Naive thymus-derived CD8-positive, alpha-beta T cell (primary cell): ENCODE measurements at places on chromosomes 3 and 15.
A peak's percentile ranks its signal among the peaks of the same experiment; 100 is the strongest.

DNA sequence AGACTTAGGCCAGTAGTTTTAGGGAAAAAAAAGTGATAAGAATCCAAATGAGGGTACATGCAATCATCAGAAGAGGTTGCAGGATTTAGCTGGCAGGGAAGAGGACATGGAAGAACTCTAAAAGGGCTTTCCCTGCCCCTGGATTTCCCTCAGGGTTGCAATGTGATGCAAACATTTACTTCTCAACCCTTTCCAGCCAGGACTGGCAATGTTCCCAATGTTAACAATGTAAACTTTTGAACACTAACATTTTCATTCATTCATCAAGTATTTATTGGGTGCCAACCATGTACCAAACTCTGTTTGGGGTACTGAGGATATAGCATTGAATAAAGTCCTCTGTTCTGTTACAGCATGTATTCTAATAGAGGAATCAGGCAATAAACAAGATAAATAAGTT lies 349.4 kb upstream of the LRRC3B start:
- no peaks in the 10 kb centered on the region for H3K4me1 ChIP-seq
- H3K27me3 ChIP-seq, result no peaks in the 10 kb centered on the region
- no peak overlapping the region for H3K4me3 ChIP-seq
- H3K36me3 ChIP-seq, result no peaks in the 10 kb centered on the region

GRCh38 chr3:101379658-101380376 lies 59.4 kb upstream of the IMPG2 start:
- peak overlapping the region; percentile 53 for H3K4me3 ChIP-seq
- no peak for DNase-seq
- peaks cover 8% of the 10 kb centered on the region for H3K36me3 ChIP-seq
- H3K27me3 ChIP-seq, result no peaks in the 10 kb centered on the region
- H3K4me1 ChIP-seq, result peaks cover 20% of the 10 kb centered on the region

DNA sequence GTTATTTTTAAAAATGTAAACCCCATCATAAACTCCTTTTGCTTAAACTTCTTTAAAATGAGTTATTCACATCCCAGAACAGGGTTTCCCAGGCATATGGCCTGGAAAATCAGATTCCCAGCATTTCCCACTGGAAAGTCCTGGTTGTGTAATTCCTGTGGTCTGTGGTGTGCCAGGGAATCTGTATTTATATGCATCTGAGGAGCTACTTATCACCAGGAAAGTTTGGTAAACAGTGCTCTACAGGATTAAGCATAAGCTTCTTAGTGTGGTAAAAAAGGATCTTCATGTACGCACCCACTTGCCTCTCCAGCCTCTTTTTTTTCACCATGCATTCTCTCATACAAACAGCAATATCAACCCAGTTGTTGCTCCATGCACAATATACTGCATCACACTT lies 28.2 kb downstream of the MEIS2 start:
- no peak for DNase-seq
- no peak overlapping the region for H3K4me3 ChIP-seq
- no peak overlapping the region for H3K27ac ChIP-seq
- peaks cover 28% of the 10 kb centered on the region for H3K27me3 ChIP-seq

DNA sequence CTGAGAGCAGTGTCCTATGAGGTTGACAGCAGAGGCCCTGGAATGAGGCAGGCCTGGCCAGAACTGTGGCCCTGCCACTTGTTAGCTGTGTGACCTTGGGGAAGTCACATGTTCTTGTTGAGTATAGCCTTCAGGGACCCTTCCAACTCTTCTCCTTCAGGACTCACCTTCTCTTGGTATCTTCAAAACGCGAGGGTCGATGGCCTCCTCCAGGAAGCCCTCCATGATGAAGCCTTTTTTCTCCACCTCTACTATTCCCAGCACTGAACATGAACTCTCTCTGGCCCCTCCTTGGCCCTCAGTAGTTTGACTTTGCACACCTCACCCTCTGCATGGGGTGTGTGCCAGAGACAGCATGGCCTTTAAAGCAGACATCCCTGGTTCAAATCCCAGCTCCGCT lies 195.1 kb upstream of the LINGO1 start:
- H3K4me3 ChIP-seq, result no peak overlapping the region
- H3K36me3 ChIP-seq, result no peaks in the 10 kb centered on the region
- H3K27me3 ChIP-seq, result peaks cover 3% of the 10 kb centered on the region
- H3K4me1 ChIP-seq, result no peaks in the 10 kb centered on the region
- no peak for DNase-seq
- no peak overlapping the region for H3K27ac ChIP-seq

- peaks cover 47% of the 10 kb centered on the region for H3K36me3 ChIP-seq
- H3K27ac ChIP-seq, result peak overlapping the region; percentile 99
- H3K27me3 ChIP-seq, result no peaks in the 10 kb centered on the region
Measured at GRCh38 chr15:92904722-92905571, 4.8 kb downstream of the CHD2 start.

- no peak for DNase-seq
- H3K27me3 ChIP-seq, result peaks cover 2% of the 10 kb centered on the region
- H3K36me3 ChIP-seq, result no peaks in the 10 kb centered on the region
- no peak overlapping the region for H3K4me3 ChIP-seq
Measured at GRCh38 chr3:64209866-64210621, 15.2 kb downstream of the PRICKLE2 start.

DNA sequence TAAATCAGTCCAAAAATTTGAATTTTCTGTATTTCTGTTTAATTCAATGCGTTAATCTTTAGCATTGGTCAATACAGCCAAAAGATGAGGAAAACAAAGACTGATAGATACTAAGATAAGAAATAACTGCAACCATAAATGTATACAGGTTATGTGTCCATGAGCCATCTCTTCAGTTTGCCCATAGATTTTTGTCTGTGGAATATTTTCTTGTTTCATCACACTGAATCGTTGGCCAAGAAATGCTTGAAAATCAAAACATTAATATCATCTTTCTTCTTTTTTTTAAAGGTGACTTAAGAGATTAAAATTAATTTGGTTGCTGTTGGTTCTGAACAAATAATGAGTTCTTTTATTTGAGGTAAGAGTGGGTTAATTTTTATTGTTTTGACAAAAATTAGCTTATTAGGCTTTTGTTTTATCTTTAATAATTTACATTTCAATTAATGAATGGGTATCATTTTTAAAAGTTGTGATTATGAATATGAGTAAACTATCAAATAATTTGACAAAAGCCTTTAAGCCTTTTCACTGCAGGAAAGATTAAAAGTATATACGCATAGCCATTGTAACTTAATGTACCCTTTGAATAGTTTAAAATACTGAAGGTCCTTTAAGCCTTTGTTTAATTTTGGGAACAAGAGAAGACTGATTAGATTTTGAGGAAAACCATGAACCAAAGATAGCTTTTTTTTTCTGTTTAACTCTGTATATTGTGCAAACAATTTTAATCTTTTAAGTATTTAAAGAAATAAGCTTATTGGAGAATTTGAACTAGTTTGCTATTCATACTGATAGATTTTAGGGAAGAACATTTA lies 14.7 kb upstream of the CHD2 start:
- no peaks in the 10 kb centered on the region for H3K27me3 ChIP-seq
- H3K36me3 ChIP-seq, result peaks cover 43% of the 10 kb centered on the region
- DNase-seq, result peak; percentile 4
- peak overlapping the region; percentile 99 for H3K27ac ChIP-seq
- H3K4me3 ChIP-seq, result peak overlapping the region; percentile 92
- H3K4me1 ChIP-seq, result peaks cover 34% of the 10 kb centered on the region

GRCh38 chr3:68206524-68207117 lies 552.2 kb upstream of the SUCLG2 start:
- no peak for DNase-seq
- H3K27me3 ChIP-seq, result no peaks in the 10 kb centered on the region
- no peak overlapping the region for H3K4me3 ChIP-seq

- H3K4me3 ChIP-seq, result no peak overlapping the region
- H3K27me3 ChIP-seq, result no peaks in the 10 kb centered on the region
- no peak overlapping the region for H3K27ac ChIP-seq
- H3K36me3 ChIP-seq, result no peaks in the 10 kb centered on the region
- no peaks in the 10 kb centered on the region for H3K4me1 ChIP-seq
- DNase-seq, result no peak
Measured at GRCh38 chr3:168981396-168981795, 682.1 kb downstream of the MECOM start.

DNA sequence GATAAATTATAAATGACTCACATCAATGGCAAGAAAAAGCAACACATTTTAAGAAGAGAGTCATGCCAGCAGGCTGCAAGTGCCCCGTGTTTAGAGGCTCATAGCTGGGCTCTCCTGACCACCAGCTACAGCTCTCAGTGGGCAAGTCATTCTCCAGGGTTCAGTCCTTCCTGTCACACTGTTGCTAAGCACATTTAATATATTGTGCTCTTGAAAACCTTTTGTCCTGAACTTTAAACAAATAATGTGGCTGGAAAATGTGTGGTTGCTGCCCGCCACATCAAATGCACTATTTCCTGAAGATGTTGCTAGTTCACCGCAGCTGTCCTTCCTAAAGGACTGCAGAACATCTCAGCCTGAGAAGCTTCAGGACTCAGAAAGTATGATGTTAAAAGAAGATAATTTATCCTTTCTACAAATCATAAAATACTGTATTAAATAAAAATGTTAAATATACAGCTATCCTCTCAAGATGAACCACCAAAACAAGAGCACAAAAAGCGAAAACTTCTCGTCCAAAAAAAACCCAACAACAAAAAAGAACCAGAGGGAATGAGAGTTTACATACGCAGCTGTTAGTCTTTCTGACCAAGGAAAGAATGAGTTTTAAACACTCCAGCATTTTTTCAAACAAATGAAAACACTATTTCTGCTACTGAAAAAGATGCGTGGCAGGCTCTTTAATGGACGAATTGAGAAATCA lies 951 bp downstream of the TARS3 start:
- peak; percentile 36 for DNase-seq
- peaks cover 16% of the 10 kb centered on the region for H3K4me1 ChIP-seq
- H3K27me3 ChIP-seq, result no peaks in the 10 kb centered on the region
- H3K36me3 ChIP-seq, result peaks cover 10% of the 10 kb centered on the region
- peak overlapping the region; percentile 92 for H3K4me3 ChIP-seq
- H3K27ac ChIP-seq, result peak overlapping the region; percentile 92

DNA sequence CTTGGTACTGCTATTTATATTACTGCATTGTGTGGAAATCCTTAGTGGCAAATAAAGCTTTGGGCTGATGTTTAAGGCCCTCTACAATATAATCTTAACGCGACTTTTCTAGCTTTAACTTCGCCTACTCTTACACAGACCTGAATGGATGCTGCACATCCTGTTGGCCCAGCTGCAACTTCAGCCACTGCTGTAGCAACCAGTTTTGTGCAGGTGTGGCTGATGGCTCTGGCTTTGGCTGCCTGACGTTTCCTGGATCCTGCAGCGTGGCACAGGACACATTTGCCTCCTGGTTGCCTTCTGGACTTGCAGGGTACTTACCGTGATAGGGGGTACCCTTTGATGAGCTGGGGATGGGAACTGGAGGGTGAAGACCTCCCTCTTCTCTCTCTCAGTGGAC lies 20.2 kb upstream of the ERICH6 start:
- no peak for DNase-seq
- no peak overlapping the region for H3K27ac ChIP-seq
- peaks cover 3% of the 10 kb centered on the region for H3K36me3 ChIP-seq
- peaks cover 13% of the 10 kb centered on the region for H3K4me1 ChIP-seq

DNA sequence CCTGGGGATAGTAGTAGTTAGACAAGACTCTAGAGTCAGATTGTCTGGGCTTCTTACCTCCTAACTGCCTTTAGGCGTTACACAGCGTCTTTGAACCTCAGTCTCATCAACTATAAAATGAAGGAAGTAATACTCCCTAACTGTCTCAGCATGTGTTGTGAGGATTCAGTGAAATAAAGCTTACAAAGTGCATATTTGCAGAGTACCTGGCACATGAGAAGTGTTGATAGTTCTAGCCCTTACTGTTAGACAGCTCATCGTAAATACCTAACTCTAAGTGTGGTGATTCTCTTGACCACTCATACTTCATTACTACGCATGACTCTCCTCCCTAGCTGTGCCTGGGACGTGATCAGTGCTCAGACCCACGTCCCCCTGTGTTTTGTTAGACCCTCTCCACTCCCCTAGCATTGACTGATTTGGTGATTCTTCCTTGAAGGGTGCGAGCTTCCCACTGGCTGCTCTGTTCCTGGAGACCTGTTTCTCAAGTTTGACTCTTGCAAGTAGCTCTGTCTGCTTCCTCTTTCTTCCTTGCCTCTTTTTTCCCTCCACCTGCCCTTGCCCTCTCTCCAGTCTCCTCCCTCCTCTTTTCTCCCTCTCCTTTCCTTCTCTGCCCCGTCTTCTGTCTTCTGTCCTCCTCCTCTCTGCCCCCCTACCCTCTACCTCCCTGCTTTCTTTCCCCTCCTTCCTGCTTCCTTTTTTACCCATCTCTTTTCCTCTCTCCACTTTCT lies 124.2 kb downstream of the SLC25A26 start:
- H3K27ac ChIP-seq, result peak overlapping the region; percentile 79
- H3K27me3 ChIP-seq, result no peaks in the 10 kb centered on the region
- peaks cover 32% of the 10 kb centered on the region for H3K36me3 ChIP-seq
- H3K4me3 ChIP-seq, result no peak overlapping the region

GRCh38 chr15:84797801-84798200 lies 19.4 kb upstream of the ALPK3 start:
- no peaks in the 10 kb centered on the region for H3K4me1 ChIP-seq
- H3K4me3 ChIP-seq, result no peak overlapping the region
- peaks cover 76% of the 10 kb centered on the region for H3K36me3 ChIP-seq
- DNase-seq, result no peak

DNA sequence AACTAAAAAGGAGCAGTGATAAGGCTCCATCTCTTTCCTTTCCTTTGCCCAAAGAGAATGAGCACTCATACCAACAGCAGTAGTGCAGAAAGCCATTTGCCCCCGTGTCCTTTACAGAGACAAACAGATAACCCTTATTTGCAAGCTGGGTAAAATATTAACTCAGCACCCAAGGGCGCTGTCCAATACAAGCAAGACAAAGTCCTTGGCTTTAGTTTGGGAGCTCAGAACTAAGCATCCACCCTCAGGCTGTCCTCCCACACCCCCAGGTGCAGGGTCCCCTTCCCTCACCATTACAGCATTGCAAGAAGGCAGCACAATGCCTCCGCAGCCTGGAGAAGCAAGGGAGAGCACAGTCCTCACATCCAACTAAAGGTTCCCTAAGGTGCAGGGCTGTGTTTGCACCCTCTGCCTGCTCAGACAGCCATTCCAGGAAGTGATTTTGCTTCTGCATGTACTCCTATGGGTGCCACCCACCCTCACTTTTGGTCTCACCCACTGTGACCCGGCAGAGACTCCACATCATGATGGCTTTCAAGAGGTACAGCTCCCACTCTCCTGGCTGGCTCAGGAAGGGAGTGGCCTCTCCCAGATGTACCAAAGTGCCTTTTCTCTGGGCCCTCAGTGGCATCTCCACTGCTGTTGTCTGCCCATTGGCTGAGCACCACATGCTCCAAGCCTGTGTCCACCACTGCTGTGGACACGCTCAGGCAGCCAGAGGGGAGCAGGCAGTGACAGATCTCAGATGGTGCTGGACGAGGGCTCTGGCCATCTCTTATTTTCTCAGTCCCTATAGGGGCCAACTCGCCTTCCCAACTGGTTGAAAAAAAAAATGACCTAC lies 34.1 kb upstream of the HES1 start:
- H3K36me3 ChIP-seq, result no peaks in the 10 kb centered on the region
- no peak overlapping the region for H3K27ac ChIP-seq

DNA sequence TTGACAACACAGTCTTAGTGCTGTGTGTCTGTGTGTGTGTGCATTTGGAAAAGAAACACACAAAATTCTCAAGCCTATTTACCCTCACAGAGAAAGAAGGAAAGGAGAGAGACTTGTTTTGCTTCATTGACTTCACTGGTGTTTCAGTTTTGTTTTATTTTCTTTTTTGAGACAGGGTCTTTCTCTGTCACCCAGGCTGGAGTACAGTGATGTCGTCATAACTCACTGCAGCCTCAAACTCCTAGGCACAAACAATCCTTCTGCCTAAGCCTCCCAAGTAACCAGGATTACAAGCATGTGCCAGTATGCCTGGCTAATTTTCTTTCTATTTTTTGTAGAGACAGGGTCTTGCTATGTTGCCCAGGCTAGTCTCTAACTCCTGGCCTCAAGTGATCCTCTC lies 636.9 kb downstream of the TAFA4 start:
- H3K4me1 ChIP-seq, result no peaks in the 10 kb centered on the region
- H3K36me3 ChIP-seq, result peaks cover 17% of the 10 kb centered on the region
- DNase-seq, result no peak
- no peak overlapping the region for H3K4me3 ChIP-seq
- peaks cover 9% of the 10 kb centered on the region for H3K27me3 ChIP-seq
